ENCODE measurements at places on chromosomes 6 and 20.

DNA sequence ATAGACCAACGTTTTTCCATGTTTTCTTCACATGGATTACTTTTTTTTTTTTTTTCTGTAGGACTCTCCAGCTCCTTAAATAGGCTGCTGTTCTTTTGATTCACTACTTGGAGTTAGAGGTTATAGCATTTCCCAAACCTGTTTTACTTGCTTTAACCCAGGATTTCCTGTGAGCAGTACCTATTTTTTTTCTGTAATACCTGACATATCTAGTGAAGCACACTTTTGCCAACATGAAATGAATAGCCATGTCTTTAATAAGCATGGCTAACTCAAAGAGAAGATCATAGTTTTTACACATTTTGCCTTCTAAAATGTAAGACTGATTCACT lies 137.0 kb downstream of the FOXA2 start:
- no peak for DNase-seq

DNA sequence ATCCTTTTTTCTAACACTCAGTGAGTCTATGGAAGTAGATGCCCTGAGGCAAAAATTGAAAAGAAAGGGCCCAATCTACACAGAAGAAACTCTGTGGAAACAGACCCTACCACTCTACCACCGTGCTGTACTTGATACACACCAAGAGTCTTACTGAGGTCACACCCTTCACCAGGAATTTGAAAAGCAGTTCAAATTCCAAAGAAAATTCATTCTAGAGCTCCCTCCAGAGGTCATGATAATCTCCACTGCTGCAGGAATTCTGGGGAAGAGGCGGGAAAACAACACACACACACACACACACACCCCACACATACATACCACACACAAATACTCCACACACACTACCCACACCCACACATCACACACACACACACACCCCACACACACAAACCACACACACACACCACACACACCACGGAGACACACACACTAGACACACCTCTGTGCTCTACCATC lies 336.8 kb downstream of the HDGFL1 start:
- no peak for DNase-seq

GRCh38 chr6:156816505-156816904 lies 39.3 kb downstream of the ARID1B start:
- no peak for DNase-seq

GRCh38 chr6:13725570-13725969 lies 13.9 kb upstream of the RANBP9 start:
- DNase-seq = no peak

DNA sequence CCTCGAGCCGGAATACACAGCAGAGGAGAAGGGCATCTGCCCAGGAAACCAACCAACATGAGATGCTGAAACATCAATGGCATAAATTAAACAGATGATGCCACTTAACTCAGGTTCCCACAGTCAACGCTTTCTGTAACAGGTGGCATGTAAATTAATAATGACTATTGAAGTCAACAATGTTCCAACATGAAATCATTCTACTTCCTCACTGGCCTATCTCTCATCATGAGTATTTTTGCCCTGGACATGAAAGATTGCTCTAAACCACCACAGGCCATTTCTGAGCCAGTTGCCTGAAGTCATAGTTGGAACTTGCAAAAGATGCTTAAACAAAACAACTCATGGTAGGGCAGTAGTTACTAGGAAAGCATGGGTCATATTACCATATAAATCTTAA lies 397.9 kb upstream of the JARID2 start:
- no peak for DNase-seq

DNA sequence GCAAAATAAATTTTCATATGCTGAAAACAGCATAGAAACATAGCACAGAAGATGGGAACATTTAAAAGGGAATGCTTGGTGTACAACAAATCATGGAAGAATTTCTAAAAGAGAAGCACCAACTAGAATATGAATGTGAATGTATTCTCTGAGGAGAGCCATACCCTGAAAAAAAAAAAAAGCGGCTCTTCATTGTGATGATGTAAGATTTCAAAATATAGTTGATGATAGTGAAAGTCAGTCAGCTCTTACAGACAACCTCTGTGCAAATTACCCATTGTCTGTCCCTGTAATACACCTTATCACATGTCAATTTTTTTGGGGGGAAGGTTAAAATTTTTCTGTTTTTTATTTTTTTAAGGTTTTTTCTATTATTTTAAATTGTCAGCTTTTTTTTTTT lies 58.6 kb upstream of the PTCHD4 start:
- DNase-seq = no peak

DNA sequence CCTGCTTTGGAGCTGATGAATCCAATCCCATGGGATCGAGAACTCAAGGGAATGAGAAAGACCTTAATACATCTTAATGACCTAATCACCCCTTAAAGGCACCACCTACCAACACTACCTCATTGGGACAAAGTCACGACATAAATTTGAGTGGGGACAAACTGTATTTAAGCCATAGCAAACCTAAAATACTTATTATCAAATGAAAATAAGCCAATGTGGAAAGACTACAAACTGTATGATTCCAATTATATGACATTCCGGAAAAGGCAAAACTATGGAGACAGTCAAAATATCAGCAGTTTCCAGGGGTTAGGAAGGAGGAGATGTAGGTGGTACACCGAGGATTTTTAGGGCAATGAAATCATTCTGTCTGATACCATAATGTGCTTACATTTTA lies 53.3 kb upstream of the NCOA3 start:
- DNase-seq = no peak

DNA sequence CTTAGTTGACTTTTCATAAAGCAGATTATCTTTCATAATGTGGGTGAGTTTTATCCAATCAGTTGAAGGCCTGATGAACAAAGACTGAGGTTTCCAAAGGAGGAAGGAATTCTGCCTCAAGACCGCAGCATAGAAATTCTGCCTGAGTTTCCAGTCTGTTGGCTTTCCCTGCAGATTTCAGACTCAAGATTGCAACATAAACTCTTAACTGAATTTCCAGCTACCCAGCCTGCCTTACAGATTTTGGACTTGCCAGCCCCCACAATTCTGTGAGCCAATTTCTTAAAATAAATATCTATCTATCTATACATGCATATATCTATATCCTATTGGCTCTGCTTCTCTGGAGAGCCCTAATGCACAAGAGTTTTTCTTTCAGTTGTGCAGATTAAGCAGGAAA lies 57.3 kb upstream of the SMLR1 start:
- no peak for DNase-seq
